ENCODE measurements at places on chromosomes 7 and 10.

DNA sequence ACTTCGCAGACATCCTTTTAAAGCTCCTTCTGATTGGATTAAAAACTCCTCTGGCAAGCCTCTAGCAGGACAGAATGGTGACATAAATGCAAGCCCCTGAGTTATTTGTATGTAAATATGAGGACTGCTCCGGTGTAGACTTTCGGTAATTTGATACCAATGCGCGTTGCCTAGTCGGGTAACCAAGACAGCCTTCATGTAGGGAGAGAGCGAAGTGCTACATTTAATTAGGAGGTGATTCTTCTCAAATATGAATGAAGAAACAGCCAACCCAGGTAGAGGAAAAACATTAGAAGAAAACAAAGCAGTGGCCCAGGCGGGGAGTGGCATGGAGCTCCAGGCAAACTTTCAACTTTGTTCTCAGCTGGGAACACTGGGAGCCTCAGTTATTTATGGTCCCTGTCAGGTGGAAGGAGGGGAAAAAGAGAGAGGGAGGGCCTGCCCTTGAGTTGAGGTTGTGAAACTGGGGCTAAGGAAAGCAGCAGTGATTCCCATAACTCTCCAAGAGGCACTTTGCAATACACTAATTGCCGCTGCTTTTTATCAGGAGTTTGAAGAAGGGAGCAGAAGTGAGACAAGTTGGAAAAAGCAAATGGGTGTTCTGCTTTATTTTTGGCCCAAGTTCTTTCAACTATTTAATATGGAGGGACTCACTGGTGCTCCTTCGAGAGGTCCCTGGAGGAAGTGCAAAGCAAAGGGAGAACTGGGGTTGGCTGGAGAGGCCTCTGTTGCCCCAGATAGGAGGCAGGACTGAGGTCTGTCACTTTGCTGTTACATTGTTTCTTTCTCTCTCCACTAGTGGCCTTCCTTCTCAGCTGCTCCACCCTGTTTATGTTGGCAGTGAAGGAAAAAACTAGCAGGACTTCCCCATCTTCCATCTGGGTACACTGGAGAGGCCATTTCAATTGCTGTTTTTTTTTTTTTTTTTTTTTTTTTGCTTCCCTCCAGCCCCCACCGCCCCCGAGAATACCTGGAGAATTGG is 234.6 kb upstream of the CCDC6 start:
- DNase-seq = no peak

GRCh38 chr7:31065021-31065593 is 13.0 kb downstream of the ADCYAP1R1 start:
- DNase-seq = no peak

- DNase-seq = no peak
These were observed 231.1 kb upstream of the PRKCQ start for GRCh38 chr10:6811153-6811552.

GRCh38 chr7:69564454-69565417 is 33.5 kb upstream of the AUTS2 start:
- no peak for DNase-seq

GRCh38 chr10:101140950-101141615 is 10.0 kb downstream of the TLX1 start:
- DNase-seq = no peak

DNA sequence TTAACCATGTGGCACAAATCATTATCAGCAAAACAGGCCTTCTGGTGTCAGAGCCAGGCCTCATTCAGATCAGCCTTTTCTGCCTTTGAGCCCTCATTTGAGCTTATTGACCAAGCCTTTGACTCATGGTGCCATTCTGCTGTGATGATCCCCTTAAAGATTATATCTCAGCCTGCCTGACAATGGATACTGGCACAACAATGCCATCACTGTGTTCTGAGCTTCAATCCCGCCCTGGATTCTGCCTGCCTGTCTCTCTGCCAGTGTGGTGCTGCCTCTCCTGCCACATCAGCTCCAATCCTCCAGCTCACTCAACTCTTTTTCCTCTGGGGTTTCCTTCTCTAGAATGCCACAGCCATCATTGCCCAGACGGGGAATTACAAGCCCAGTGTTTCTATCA is 52.6 kb downstream of the SRI start:
- DNase-seq = no peak

GRCh38 chr7:12456506-12456905 is 52.8 kb upstream of the VWDE start:
- no peak for DNase-seq

DNA sequence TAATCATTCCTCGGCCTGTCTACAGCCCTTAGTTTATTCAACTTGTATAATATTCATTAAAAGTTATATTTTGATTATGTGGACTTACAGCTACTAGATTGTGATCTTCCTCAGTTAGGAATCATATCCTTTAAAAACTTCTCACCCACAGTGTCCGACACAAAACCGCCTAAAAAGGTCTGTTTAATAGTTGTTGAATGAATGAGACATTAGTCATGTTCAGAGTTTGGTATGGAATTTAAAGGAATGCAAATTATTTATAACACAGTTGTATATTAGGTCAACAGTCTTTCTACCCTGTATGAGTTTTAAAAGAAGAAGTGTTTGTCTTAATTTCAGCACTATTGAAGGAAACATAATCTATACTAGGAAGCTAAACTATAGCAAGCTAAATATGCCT is 390.0 kb downstream of the ARL4A start:
- no peak for DNase-seq

GRCh38 chr10:118062798-118063238 is 16.1 kb upstream of the RAB11FIP2 start:
- no peak for DNase-seq

- no peak for DNase-seq
These were observed 52.0 kb downstream of the LRRC4 start for GRCh38 chr7:127979113-127979727.

DNA sequence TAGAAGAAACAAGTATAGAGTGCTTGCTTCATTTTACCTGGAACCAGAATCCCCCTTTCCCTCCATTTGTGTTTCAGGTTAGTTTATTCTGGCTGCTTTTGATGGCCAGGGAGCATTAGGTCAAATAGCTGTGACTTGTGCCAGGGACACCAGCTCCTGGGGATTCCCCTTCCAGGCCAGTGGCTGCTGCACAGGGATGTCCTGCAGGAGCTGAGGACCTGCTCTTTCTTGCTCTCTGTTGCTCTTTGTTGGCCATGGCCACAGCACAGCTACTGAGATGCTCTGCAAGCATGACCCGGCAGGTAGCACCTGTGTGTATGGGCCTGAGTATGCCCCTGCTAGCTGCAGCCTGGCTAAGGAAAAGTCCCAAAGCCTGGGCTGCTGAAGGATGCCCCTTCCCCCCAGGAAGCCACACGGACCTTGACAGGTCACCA is 208.9 kb downstream of the EBF3 start:
- no peak for DNase-seq

DNA sequence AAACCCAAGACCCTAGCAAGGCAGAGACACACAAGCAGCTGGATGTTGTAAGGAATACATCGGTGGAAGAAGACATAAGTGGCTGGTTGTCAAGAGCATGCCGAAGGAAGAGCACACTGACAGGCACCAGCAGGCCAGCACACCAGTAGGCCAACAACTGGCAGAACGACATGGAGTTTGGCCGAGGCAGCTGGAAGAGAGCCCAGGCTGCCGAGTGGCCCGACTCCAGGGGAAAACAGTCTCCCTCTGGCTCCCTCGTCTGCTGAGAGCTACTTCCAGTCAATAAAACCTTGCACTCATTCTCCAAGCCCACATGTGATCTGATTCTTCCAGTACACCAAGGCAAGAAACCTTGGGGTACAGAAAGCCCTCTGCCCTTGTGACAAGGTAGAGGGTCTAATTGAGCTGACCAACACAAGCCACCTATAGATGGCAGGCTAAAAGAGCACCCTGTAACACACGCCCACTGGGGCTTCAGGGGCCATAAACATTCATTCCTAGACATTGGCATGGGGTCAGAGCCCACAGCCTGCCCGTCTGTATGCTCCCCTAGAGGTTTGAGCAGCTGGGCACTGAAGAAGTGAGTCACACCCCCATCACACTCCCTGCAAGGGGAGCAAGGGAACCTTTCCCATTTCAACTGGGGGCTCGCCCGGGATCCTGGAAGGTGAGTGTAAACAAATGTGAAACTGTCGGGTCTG is 14.7 kb upstream of the TNS3 start:
- no peak for DNase-seq

DNA sequence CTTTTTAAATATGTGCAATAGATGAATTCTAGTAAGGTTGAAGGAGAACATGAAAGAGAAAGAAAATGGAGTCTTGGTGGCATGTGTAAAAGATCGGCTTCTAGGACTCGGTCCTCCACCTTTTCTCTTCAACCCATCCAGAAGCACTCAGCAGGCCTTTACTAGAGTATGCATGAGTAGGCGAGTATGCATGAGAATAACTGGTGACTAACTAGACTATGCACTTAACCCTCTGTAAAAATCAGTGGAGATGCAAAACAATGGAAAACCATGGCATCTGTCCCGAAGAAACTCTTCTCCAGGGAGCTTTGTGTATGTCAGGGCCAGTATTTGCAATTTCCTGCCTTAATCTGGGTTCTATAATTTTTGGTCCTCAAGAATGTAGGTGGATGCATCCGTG is 40.0 kb upstream of the GRB10 start:
- DNase-seq = no peak

- no peak for DNase-seq
These were observed 33.9 kb downstream of the ANXA8 start for GRCh38 chr10:47449979-47450378.

DNA sequence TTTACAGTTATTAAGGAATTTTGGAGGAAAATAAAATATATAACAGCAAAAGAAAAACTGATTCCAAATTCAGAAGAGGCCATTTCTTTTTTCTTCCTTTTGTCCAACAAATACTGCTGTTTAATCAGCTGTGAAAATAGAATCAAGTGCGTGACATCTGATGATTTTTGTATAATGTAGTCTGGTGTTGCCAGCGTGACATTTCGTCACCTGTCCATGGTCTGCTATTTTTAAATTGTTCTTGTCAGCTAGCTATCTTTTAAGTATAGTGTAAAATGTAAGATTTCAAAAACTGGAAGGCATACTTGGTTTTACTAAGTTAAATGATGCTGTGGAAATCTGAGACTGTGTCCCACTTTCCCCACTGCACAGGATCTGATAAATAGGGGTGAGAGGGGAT is 105.9 kb downstream of the CPEB3 start:
- no peak for DNase-seq

- DNase-seq = no peak
These were observed 146.1 kb downstream of the SLIT1 start for GRCh38 chr10:97039538-97040247.

DNA sequence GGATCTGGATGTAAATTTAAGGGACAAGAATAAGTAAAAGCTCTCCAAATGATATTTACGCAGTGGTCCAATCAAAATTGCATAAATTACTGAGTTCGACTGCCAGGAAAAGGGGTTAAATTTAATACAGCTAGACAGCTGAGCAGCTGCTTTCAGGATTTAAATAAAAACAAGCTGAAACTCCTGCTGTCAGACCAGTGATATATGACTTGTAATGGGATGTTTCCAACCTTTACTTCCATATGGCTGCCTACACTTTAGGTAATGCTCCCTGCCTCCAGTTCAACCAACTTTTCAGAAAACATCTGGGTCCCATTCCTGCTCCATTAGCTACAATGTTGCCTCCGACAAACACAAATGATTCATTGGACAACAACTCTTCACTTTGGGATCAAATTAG is 326.3 kb upstream of the DGKB start:
- no peak for DNase-seq

- DNase-seq = no peak
These were observed 55.4 kb downstream of the LYZL1 start for GRCh38 chr10:29344073-29344820.

- DNase-seq = no peak
These were observed 50.3 kb downstream of the PALD1 start for GRCh38 chr10:70528741-70529362.

DNA sequence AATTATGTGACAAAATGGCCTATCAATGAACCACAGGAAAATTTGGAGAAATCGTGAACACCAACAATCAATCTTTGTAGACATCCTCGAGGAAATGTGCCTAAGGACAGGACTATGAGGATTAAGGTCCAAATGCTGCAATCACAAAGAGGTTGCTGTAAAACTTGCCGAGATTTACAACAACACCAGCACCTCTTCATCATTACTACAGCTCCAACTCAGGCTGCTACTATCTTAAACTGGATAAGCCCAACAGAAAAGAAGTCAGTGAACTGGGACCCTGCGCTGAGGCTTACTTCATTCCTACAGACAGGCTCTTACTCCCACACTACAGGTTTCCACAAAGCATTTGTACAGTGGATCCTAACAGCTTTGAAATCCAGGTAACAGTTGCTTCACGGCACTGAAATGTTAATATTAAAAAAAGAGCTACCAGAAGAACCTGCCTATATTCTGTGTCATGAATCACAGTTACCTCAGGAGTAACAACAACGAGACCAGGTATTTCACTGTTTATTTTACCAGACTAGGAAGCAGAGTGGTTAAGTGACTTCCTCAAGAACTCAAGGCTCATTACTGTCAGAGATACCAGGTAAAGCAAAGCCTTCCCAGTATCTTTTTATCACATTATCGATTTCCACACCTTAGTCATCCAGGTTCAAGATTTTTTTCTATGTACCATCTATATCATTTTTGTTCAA is 23.9 kb downstream of the CACUL1 start:
- no peak for DNase-seq

GRCh38 chr7:78218876-78219275 is 420.3 kb downstream of the PHTF2 start:
- DNase-seq = no peak

- DNase-seq = no peak
These were observed 12.8 kb downstream of the NOD1 start for GRCh38 chr7:30465811-30466180.

GRCh38 chr10:116201011-116201410 is 72.0 kb downstream of the GFRA1 start:
- no peak for DNase-seq

- DNase-seq = no peak
These were observed 501.0 kb upstream of the GALNT17 start for GRCh38 chr7:70630818-70631457.

DNA sequence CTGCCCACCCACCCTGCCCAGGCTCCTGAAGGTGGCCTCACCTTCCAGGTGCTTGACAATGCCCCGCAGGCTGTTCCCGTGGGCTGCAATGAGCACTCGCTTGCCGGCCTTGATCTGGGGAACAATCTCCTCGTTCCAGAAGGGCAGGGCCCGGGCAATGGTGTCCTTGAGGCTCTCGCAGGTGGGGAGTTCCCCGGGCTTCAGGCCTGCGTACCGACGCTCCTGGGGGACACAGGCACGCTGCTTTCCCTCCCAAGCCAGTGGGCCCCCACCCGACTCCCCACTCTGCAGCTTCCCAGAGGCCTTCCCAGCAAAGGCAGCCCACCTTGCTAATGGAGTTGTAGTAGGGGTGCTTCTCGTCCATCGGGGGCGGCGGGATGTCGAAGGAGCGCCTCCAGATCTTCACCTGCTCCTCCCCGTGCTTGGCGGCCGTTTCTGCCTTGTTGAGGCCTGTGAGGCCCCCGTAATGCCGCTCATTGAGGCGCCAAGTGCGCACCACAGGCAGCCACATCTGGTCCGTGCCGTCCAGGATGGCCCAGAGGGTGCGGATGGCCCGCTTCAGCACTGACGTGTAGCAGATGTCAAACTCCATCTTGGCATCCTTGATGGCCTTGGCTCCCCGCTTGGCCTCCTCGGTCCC is 456 bp downstream of the PGAM2 start:
- DNase-seq = no peak
